ENCODE measurements at places on chromosomes 12 and 14.

DNA sequence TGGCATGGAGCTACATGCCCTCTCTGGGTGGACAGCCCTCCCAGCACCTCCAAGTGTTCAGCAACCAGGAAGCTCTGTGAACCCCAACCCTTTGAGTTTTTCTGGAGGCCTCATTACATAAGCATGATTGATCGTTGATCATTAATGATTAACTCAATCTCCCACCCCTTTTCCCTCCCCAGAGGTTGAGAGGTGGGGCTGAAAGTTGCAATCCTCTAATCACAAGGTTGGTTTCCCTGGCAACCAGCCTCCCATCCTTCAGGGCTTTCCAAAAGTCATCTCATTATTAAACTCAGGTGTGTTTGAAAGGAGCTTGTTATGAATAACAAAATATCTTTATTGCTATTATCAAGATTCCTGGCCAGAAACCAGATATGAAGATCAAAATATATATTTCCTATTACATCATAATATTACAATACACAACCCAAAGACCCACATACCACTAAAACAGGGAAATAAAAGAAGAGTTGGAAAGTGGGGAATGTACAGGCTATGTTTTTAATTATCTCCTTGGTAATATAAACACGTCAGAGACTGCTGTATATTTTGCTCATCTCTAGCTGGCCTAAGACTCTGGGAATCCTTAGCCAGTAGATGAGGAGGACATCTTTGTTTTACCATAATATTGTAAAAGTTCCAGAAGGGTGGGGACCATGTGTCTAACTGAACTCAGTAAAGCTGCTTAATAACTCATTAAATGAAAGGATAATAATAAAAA is 73.6 kb downstream of the SSPN start:
- DNase-seq = no peak

DNA sequence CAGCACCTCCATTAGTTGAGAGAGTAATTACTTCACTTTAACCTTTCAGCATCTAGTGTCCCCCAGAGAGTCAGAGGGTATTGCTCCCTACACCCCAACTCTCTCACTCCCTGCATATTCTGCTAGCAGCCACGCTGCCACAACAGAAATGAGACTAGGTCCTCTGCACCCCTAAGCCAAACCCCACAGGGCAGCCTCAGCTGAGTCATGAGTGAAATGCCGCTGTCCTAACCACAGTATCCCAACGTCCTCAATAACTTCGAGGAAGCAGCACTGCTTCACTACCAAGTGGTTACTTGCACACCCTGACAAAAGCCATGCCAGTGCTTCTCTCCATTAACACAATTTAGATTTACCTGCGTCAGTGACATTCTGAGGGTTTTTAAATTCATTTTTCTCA is 6.9 kb upstream of the LYZ start:
- DNase-seq = no peak

DNA sequence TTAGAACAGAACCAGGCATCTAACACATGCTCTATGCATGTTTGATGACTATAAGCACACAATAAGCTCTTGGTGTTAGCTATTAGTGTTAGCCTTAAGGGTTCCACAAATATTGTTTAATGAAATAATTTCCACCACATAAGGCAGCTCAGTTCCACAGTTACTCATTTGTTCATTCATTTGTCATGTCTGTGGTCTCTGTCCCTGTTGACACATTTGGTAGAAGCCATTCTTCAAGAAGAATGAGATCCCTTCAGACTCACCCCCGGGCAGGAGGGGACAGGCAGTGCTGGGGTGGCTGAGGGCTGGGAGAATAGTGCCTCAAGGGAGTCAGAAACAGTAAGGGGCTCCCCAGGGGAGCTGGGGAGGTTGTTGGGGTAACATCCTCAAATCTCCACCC is 3.7 kb upstream of the FAIM2 start:
- DNase-seq = no peak

DNA sequence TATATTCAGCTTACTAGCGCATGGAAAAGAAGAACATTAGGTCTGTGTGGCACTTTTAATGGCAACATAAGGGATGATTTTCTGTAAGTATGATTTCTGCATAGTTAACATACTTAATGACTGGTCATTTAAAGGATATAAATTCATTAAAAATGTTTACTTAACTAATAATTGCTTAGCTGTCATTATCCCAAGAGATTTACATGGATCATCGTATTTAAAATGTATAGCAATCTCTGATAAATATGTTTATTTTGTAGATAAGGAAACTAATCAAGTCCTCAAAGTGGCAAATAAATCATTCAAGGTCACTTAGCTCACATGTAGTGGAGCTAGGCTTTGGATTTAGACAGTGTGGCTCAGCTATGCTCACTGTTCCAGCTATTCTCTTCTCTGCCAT is 158.6 kb downstream of the OTOGL start:
- no peak for DNase-seq

DNA sequence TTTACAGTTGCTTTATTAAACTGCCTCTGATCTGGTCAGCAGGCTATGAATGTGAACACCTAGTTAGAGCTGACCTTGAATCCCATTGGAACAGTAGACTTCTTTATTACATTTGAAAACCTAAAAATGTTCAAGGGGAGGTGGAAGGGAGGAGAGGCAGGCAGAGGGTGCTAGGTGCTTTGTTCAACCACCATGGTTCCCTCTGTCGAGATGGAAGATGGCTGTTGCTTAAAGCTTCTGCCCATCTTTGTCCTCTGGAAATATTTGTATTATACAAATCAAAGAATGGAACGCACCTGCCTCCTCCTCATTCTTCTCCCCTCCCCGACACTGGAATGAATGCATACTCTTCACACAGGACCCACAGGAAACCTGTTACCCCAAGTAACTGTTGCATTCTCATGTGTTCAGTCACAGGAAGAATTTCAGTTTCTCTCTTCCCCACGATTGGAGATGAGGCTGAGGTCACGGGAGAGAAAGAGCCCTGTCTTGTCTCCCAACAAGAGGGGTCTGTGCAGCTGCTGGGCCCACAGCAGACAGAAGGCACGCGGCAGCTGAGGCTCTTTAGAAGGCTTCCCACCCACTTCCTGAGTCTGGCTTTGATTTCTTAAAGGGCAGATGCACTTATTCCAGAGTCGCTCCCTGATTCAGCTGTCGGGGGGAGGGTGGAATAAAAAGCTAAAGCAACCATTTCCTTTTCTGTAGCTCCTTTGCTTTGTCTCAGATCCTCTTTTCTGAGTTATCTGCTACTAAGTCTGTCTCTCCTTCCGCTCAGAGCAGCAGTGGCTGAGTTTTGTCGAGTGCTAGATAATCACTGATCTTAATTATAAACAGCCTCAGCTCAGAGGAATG is 217.9 kb upstream of the BTG1 start:
- no peak for DNase-seq

GRCh38 chr12:71888521-71888920 is 49.0 kb downstream of the TBC1D15 start:
- no peak for DNase-seq

GRCh38 chr14:72652179-72652578 is 241.7 kb downstream of the DPF3 start:
- DNase-seq = no peak

- no peak for DNase-seq
Measured at GRCh38 chr12:124566997-124567672, at the start of gene NCOR2. Gene NCOR2 (minus strand): TSS chr12:124567612. CDS start chr12:124495251, 72,361 bp downstream.

- no peak for DNase-seq
Measured at GRCh38 chr12:120072472-120073249, 43.9 kb downstream of the RAB35 start.

DNA sequence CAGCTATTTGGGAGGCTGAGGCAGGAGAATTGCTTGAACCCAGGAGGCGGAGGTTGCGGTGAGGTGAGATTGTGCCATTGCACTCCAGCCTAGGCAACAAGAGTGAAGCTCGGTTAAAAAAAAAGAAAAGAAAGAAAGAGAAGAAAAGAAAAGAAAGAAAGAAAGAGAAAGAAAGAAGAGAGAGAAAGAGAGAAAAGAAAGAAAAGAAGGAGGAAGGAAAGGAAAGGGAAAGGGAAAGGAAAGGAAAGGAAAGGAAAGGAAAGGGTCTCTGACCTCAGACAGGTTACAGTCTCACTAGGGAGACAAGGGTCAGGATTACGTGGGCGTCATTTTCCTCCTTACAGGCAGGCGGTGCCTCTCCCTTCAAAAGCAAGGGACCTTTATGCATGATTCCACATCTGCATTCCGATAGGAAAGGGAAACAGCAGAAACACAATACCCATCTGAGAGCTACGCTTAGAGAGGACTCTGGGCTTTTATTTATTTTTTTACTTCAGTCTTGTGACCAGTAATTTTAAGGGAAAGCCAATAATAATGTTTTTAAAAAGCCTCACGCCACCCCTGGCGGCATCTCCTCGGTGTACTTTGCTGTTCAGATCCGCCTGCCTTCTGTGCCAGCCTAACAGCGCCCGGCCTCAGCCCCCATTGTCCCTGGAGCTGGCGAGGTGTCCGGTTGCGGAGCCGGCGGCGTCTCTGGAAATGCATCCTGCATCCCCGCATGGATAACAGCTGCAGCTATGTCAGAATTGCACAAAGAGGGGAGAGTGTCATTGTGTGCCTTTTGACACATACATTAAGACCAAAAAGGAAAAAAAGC is 945 bp upstream of the HIP1R start:
- no peak for DNase-seq

DNA sequence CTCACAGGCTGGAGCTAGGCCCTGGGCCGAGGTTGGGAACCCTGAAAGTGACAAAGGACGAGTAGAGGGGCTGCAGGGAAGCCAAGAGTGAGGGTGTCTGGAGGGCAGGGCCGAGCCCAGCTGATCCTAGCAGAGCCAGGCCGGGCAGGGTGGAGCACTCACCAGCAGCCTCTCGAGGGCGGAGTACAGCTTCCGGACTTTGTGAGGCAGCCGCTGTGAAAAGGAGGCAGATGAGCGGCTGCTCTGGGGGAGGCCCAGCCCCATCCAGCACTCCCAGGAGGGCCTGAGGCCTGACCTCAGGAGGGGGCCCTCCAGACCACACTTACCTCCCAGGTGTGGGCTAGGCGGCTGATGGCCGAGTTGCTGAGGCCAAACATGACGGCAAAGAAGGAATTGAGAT is 14.7 kb upstream of the ENDOU start:
- no peak for DNase-seq

All from AG09319 (cell line).